ENCODE measurements at places on chromosomes 2 and 18.

- DNase-seq = no peak
Measured at GRCh38 chr2:38146275-38146906, 70.4 kb upstream of the CYP1B1 start.

- DNase-seq = no peak
Measured at GRCh38 chr2:128282246-128282975, 36.3 kb downstream of the HS6ST1 start.

DNA sequence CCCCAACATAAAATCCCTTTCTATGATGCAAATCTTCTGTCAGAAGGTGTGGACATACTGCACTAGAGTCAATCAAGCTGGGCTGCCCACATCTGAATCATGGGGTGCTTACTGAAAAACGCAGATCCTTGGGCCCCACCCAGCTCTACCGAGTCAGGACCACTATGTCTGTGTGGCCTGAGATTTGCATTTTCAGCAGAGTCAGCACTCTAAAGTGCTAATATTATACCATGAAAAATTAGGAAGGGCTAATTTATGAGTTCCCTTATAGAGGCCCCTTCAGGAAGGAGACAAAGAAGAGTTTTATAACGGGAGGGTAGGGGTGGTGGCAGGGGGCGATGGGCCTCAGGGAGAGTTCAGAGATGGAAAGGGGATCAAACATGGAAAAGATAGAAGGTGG, 163.3 kb upstream of the NABP1 start:
- DNase-seq = no peak

- no peak for DNase-seq
Measured at GRCh38 chr2:239272626-239273025, 128.2 kb downstream of the HDAC4 start.

DNA sequence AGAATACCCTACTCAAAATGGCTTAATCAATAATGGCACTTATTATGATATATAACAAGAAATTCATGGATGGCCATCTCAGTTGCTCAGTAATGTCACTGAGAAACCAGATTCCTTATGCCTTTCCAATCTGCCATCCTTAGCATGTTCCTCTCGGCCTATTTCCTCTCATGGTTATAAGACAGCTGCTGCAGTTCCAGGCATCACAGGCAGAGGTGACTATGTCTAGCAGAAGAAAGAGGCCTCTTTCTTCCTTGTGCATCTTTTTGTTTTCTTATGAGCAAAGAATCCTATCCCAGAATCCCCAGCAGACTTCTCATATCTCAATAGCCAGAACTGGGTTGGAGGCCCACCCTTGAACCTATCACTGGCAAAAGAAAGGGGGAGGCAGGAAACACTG, 310.6 kb upstream of the SPRED2 start:
- DNase-seq = no peak

GRCh38 chr2:74414881-74415761, 6.3 kb downstream of the C2orf81 start:
- no peak for DNase-seq

DNA sequence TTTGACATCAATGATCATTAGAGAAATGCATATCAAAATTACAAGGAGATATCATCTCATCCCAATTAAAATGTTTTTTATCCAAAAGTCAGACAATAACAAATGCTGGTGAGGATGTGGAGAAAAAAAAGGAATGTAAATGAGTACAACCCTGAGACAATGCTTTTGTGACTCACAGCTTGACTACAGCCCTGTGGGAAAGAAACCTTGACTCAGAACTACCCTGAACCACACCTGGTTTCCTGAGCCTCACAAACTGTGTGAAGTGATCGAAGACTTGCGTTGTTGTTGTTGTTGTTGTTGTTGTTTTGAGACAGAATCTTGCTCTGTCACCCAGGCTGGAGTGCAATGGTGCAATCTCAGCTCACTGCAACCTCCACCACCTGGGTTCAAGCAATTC, 266.6 kb upstream of the MYT1L start:
- DNase-seq = no peak

DNA sequence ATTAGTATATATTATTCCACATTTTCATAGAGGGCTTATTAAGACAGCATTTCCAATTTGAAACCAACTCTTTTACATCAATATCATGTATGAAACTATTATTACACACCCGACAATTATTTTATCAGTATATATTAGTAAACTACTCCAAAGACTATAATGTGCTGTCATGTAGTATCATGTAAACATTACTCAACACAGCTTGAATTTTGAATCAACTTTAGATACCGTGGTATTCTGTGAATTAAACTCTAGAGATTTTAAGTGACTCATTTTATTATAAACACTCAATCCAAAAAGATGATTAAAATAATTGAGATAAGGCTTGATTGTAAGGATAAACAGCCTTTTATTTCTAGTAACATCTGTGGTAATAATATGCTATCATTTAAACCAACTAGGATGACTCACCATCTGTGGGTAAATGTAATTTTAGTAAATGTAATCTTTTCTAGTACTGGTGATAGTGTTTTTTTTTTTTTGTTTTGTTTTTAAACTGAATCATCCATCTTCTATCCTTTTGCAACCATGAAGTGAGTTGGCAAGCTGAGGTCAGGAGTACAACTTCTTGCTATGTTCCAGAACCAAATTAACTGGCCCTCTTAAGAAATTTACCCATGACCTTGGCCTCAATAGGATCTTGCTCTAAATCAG, 144.3 kb upstream of the SMAD7 start:
- no peak for DNase-seq

- no peak for DNase-seq
Measured at GRCh38 chr2:202215179-202215578, 23.2 kb downstream of the SUMO1 start.

GRCh38 chr2:11305338-11305737, 39.1 kb downstream of the ROCK2 start:
- DNase-seq = no peak

GRCh38 chr18:50199921-50200320, 5.0 kb upstream of the MYO5B start:
- DNase-seq = no peak

GRCh38 chr2:175449616-175450015, 268.1 kb upstream of the ATP5MC3 start:
- no peak for DNase-seq
